GM12878 (cell line): ENCODE measurements at places on chromosomes 5 and 9. TPM values are rescaled to one million over a fixed set of nuclear protein-coding genes. Genes with fewer than 3 reads are reported as not detected.

- no peak for DNase-seq
Measured at GRCh38 chr9:128716581-128717254, 7.2 kb downstream of the ZDHHC12 start.

GRCh38 chr9:37220971-37221370 is 100.6 kb downstream of the ZCCHC7 start:
- DNase-seq: no peak

Gene MSX2
- total RNA-seq: not detected in 2 replicates

- no peak for DNase-seq
Measured at GRCh38 chr9:14277244-14277643, 36.7 kb downstream of the NFIB start.

- no peak for DNase-seq
Measured at GRCh38 chr5:133930061-133930812, 38.2 kb downstream of the C5orf15 start.

Gene C5orf47
- total RNA-seq: not detected in 2 replicates

Gene SLCO4C1
- total RNA-seq: 0.72 and 0.87 TPM in 2 replicates

DNA sequence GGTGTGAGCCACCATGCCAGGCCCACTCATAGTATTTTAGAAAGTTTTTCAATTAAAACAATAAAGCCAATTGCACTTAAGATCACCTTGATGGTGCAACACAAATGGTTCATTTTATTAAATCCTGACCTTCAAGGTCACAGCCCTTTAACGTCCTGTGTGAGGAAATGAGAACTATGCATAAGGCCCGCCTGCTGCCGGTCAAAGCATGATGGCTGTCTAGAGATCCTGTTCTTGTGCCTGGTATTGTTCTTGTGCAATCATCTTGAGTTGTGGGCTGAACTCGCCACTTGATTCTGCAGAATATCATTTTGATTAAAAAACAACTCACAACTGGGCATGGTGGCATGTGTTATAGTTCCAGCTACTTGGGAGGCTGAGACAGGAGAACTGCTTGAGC is 43.6 kb upstream of the FBXW11 start:
- no peak for DNase-seq

Gene FBP2
- not detected in 2 replicates for total RNA-seq

GRCh38 chr9:38289866-38290245 is 102.6 kb upstream of the ALDH1B1 start:
- no peak for DNase-seq

Gene MEGF10
- 0.05 and 0.13 TPM in 2 replicates for total RNA-seq

Gene RAD17
- 32.7 and 35.9 TPM in 2 replicates for total RNA-seq

DNA sequence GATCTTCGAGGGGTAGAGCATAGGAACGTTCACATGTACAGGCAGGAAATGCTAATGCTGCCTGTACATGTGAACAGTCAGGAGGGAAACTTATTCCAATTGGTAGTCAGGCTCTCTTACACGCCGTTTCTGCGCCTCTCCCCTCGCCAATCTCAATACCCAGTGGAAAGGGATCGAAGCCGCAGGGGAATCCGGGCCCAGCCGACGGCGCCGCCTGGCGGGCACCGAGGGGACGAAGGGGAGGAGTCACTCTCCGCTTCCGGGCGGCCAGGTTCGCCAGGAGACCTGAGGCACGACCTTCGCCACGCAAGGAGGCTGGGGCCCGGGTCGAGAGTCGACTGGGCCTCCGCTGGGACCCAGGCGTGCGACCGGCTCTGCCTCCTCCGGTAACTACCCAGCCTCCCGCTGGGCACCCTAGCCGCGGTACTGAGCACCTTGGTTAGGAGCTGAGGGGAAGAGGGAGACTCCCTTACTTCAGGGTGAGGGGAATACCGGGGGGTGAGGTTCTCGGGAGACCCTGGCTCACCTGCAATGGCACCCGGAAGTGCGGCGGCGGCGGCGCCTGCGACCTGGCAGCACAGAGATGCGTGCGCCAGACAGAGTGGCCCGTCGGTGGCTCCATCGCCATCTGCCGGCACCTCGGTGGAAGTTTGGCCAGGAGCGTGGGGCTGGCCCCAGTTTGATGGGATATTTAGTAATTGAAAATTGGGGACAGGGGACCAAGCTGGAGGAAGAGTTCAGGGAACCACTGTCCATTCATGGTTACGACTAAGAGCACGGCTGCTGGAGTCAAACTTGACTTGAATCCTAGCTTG is at the start of gene PIGO:
Gene PIGO (minus strand): TSS at position 557 of the 815 bp plus-strand sequence. CDS start 1,026 bp downstream, outside the sequence.
- DNase-seq: no peak

Gene ANKRD55
- total RNA-seq: not detected in 2 replicates

DNA sequence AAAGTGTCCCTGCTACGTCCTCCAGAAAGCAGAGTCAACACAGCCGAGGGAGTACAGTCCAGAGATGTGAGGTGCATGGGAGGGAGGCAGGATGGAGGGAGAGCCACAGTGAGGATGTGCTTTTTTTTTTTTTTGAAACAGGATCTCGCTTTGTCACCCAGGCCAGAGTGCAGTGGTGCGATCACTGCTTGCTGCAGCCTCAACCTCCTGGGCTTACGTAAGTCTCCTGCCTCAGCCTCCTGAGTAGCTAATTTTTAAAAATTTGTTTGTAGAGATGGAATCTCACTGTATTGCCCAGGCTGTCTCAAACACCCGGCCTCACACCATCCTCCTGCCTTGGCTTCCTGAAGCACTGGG is 33.2 kb upstream of the ALDH1B1 start:
- no peak for DNase-seq

DNA sequence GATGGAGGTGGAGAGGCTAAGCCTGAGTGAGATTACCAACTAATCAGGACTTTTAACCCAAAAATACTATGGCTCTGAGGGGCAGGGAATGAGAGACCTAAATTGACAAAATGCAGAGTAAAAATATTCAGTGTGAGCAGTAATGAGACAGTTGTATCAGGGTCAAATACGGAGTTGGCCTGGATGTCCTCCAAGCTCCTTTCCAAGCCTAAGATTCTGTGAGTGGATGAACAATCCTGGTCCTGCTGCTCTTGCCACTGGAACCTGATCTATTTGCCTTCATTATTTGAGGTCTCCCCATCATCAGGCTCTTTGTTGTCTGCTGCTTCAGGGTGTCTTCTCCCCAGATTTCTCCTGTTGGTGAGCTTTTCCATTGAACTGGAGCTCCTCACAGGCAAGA is 1.1 kb downstream of the PDCD1LG2 start:
- no peak for DNase-seq

DNA sequence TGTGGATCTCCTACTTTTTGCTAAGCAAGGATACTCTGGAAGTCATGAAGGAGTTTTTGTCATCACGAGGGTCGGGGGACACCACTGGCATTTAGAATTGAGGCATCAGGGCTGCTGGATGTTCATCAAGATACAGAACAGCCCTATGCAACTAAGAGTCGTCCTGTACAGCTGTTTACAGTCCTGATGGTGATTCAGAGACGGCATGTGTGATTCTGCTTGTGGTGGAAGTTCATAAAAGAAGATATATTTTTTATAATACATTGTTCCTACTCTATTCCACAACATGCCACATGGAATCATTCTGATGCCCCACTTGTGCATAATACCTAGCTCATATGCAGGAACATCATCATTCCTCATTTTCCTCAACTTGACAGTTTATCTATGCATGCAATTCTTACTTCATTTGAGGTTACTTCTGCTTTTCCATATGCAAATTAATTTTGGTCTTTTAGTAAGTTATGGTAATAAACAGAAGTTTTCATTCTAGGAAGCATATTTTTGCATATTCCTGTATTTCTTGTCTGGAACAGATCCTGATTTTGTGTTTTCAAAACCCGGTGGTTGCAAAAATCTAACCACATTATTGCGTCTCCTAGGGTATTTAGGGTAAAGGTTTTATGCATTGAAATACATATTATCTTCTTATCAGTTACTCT is 155.2 kb downstream of the ARHGEF28 start:
- DNase-seq: no peak

DNA sequence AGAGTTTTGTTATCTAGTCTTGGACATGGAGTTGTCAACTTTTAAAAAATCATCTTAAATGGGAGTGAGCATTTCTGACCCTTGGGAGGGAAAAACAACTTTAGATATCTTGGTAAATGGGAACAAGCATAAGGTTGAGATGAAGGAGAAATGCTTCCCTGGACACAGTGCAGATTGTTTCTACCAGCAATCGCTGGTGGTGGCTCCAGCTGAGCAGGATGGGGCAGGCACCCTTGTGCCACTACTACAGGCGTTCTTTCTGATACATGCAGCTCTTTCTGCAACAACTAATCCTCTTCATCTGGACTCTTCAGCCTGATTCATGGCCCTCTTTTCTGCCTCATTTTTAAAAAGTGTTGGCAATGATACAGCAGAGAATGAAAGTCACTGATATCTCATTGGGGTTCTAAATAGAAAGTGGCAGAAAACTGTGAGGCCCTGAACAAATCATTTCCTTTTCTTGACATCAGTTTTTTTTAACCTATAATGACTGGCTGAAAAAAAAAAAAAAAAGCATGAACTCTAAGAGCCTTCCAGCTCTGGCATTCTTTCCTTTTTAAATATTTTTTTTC is 409.4 kb upstream of the PTGER4 start:
- DNase-seq: no peak

GRCh38 chr5:23027830-23028229 is 174.7 kb upstream of the CDH12 start:
- no peak for DNase-seq

- DNase-seq: no peak
Measured at GRCh38 chr5:33854733-33855151, 37.0 kb downstream of the ADAMTS12 start.

GRCh38 chr9:116153765-116154333 is at the start of gene PAPPA:
Gene PAPPA (plus strand): TSS chr9:116153791. CDS start chr9:116154173, 382 bp downstream.
- DNase-seq: no peak

DNA sequence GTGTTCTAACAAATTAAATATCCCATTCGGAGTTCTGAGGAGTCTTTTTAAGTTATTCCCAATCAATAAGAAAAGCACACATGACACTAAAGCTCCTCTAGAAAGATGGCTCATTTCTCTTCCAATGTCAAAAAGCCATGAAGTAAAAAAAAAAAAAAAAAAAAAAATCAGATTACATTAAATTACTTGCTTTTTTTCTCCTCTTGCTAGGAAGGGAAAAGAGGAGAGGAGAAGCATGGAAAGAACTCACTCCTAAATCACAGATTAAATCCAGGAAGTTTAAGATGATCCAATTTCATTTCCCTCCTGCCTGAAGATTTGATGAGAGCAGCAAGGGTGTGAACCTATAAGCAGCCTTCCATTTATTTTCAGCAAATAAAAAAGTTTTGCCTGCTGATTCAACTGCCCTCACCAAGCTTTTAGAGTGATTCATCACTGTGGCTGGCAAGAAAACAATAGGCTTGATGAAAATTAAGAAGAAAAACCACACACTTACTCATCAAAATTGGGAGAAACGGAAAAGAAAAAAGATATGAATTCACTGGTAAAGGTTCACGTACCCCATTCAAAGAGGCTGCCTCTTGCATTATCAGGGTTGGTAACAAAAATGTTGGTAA is 19.7 kb downstream of the MYO10 start:
- no peak for DNase-seq
